ENCODE measurements at places on chromosomes 2 and 18.

GRCh38 chr2:174985614-174986013 is 19.6 kb downstream of the CHN1 start:
- DNase-seq: no peak

DNA sequence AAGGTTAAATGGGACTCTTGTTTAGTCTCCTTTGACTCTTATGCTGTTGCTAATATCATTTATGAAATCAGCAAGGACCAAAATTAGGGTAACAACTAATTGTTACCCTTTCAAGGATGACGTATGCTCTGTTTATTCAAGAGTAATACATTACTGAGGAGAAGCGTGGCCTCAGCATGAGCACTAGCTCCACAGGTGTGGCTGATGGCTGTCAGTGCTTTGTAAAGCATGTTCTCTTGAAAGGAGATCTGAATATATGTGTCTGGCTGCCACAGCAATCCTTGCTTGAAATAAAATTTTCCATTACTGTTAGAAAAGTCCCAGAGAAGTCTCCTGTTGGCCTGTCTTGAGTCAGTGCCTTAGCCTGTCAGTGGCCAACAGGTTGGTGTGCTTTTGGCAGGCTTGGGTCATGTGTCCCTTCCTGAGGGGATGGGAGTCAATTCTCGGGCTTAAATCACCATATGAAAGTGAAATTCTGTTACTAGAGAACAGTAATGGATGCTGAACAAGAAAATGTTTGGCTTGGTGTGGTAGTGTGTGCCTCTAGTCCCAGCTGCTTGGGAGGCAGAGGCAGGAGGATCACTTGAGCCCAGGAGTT is 32.7 kb downstream of the ABI2 start:
- DNase-seq: no peak

DNA sequence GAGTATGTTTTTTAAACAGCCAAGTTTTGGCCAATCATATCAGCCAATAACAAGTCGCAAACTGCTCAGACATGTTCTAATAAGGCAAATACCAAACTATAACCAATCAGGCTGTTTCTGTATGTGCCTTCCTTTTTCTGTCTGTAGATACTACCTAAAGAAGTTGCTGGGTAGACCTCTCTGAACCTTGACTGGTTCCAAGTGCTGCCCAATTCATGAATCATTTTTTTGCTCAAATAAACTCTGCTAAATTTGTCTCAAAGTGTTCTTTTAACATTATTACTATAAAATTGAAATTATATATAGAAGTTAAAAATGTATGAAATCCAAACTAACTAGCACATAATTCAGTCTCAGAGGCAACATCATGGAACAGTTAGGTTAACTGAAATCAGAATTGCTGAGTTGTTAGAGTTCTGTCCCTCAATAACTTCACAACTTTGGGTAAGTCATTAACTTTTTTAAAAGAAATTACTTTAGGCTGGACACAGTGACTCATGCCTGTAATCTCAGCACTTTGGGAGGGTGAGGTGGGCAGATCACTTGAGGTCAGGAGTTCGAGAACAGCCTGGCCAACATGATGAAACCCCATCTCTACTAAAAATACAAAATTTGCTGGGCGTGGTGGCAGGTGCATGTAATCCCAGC is 4.9 kb upstream of the TTC21B start:
- DNase-seq: no peak

- no peak for DNase-seq
Observed at GRCh38 chr2:119428488-119429224, 3.0 kb upstream of the TMEM37 start.

GRCh38 chr18:7329016-7329415 is 98.1 kb downstream of the LRRC30 start:
- no peak for DNase-seq

DNA sequence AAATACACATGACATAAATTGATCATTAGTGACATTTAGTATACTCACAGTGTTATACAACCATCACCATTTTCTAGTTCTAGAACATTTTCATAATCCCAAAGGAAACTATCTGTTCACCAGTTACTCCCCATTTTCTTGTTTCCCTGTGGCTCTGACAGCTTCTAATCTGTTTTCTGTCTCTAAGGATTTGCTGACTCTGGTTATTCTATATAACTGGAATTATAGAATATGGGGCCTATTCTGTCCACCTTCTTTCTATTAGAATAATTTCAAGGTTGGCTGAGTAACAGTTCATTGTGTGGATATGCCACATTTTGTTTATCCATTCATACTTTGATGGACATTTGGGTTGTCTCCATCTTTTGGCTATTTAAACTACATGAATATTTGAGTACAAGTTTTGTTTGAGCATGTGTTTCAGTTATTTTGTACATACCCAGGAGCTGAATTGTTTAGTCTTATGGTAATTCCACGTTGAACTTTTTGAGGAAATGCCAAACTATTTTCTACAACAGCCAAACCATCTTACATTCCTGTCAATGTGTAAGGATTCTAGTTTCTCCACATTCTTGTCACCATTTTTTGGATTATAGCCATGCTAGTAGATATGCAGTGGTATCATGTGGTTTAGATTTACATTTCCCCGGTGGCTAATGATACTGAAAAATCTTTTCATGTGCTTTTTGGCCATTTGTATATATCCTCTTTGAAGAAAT is 20.5 kb downstream of the KIAA1328 start:
- DNase-seq: no peak

DNA sequence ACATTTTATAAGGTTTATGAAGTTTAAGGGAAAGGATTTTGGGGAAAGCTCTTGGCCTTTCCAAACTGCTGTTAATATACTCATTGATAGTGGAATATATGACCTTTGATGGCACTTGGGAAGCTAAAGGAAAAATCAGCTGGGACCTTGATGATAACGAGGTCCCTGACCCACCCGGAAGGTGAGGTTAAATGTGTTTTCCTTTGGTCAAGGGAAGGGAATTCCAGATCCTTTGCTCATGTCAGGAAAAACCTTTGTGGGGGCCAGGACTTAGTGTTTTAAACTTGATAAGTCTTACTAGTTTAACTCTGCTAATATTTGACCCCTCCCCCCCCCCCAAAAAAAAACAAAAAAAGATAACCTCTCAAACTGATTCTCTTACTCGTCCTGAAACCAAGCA is 50.7 kb downstream of the CRIM1 start:
- DNase-seq: no peak

DNA sequence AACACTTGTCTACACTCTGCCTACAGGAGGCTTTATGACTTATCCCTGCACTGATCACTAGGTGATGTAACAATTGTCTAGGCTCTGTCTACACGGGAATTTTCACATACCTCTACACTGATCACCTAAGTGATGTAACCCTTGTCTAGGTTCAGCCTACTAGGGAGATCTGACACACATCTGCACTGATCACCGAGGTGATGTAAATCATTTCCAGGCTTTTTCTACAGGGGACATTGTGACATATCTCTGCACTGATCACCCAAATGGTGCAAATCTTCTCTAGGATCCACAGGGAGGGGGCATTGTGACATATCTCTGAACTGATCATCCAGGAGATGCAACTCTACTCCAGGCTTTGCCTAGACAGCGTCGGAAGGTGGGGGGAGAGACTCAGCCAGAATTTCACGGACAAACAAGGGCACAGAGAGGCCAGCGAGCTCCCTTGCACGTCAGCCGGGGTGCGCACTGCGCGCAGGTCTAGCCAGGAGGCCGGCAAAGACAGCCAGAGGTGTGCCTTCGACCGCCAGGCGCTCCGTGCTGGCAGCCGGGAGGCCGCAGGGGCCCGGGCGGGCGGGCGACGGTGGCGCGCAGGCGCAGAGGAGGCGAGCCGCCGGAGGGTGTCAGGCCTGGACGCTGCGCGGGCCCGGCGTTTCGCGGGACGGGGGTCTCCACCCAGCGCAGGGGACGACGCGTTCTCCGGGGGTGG is 46.9 kb upstream of the USP14 start:
- DNase-seq: peak; percentile 36

DNA sequence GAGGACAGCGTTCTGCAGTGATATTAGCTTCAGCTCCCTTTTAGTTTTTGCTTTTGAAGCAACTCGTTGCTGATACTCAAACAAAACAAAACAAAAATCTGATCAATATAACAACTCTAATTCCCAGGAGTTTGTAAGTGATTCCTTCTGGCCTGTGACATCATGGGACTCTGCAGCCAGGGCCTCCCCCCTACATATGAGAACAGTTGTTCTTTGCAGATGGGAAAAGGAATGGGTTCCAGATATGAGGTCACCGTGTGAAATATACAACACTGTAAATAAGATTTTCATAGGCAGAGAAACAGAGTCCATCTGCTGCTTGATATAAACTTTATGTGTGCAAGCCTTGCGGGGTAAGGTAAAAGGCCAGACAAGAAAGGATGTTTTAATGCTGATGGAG is 56.7 kb downstream of the DIS3L2 start:
- no peak for DNase-seq

GRCh38 chr2:10139536-10139935 is 17.0 kb downstream of the RRM2 start:
- no peak for DNase-seq

DNA sequence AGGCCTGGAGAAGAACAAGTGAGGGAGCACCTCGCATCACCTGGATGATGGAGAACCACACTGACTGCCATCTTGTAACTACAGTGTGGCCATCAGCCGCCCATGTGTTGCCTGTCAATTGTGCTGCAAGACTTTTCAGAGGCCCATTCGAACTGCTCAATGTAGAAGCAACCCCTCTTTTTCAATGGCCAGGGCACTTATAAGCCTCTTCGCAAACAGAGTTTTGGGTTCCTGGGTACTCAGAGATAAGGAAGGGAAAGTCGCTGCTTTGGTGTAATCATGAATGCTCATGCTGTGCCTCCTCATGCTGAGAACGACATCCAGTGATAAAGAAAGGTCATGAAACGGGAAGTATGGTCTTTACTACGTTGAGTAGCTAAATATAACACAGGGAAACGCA is 143.9 kb upstream of the SLC39A10 start:
- no peak for DNase-seq

DNA sequence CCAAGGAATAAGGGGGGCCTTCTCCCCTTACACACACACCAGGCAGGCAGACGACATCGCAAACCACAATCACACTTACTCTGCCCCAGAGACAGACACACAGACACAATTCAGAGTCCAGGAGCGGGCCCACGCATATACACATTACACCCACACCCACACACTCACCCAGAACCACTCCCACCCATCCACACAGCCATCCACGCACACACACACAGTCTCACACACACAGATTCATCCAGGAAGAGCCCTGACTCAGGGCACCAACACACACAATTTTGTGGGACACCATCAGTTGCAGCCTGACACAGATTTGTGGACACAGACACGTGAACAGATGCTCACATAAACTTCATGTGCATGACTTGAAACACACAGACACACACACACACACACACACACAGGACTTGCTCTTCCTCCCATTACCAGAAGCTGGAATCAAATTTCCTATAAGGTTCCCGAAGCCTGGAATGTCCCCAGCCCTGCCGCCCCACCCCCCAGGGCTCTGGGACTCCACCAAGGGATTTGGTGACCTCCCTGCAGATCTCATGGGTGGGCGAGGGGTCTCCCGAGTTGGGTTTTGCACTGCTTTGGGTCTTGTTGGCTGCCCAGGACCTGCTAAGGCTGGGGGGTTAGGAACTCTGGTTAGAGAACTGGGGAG is 23.5 kb downstream of the TNS1 start:
- DNase-seq: no peak

GRCh38 chr2:133591164-133591563 is 22.9 kb upstream of the NCKAP5 start:
- no peak for DNase-seq

DNA sequence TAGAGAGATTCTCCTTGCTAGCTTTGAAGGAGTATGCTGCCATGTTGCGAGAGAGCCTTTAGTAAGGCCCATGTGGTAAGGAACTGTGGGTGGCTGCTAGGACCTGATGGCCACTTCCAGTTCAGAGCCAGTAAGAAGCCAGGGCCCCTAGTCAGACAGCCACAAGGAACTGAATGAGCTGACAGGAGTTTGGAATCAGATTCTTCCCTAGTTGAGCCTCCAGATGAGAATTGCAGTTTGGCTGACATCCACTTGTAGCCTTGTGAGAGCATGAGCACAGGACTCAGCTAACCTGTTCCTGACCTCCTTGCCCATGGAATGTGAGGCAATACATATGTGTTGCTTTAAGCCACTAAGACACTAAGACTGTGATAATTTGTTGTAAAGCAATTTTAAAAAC is 1.2 kb upstream of the WDR7 start:
- DNase-seq: no peak

DNA sequence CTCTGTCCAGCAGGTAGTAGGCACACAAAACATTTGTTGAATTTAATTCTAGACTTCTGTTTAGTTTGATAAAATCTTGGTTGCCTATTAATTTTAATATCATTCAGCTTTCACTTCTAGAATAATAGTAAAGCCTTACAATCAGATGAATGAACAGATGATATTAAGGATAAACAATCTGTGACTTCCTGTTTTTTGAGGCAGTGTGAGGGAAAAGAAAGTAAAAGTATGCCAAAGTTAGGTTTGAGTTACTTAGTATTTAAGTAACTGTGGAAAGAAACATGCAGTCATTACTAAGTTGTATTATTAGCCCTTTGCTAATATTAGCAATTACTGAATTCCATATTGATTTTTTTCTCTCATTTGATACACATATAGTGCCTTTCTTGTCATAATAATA is 31.5 kb downstream of the EPB41L5 start:
- no peak for DNase-seq

GRCh38 chr2:100862081-100862480 is 42.1 kb downstream of the NPAS2 start:
- no peak for DNase-seq

GRCh38 chr2:112168422-112169124 is 30.4 kb downstream of the FBLN7 start:
- DNase-seq: no peak

GRCh38 chr2:36708041-36708741 is 11.7 kb downstream of the VIT start:
- no peak for DNase-seq

GRCh38 chr2:219460424-219460926 is 25.8 kb downstream of the SPEG start:
- no peak for DNase-seq

DNA sequence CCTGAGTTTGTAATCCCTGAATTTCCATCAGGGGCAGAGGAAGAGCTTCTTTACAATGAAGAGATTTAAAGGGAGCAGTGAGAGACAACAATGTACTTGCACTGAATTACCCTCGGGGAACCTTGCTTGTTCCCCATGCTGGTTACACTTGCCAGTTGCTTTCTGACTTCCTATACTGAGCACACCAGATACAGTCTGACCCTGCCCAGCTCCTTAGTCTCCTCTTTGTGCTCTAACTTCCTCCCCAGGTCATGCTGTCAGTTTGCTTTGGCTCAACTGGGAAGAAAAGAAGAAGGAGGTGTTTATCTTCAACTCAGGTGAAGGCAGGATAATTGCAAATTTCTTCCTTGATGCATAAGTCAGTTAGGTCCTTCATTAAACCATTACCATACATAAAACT is 658.4 kb downstream of the NYAP2 start:
- DNase-seq: no peak

DNA sequence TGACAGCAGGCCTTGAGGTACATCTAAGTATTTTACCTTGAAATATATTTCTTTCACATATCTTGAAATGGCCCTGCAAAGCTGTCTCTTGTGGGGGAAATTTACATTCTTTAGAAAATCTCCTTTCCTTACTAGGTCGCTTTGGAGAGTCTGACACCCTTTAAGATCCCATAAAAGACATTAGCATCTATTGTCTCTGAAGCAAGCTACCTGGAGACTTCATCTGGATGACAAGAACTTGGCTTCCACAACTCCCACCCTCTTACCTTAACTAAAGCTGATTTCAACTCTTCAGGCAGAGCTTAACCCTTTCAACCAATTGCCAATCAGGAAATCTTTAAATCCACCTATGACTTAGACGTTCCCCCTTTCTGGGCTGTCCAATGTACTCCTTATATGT is 219.3 kb downstream of the PIEZO2 start:
- no peak for DNase-seq

GRCh38 chr2:231036131-231036530 is 1.2 kb upstream of the C2orf72 start:
- no peak for DNase-seq
